ENCODE measurements at places on chromosomes 5 and 9.

GRCh38 chr5:72179028-72179815, 71.9 kb downstream of the MAP1B start:
- DNase-seq = no peak

GRCh38 chr5:74035521-74035937, 409.5 kb downstream of the ARHGEF28 start:
- no peak for DNase-seq

DNA sequence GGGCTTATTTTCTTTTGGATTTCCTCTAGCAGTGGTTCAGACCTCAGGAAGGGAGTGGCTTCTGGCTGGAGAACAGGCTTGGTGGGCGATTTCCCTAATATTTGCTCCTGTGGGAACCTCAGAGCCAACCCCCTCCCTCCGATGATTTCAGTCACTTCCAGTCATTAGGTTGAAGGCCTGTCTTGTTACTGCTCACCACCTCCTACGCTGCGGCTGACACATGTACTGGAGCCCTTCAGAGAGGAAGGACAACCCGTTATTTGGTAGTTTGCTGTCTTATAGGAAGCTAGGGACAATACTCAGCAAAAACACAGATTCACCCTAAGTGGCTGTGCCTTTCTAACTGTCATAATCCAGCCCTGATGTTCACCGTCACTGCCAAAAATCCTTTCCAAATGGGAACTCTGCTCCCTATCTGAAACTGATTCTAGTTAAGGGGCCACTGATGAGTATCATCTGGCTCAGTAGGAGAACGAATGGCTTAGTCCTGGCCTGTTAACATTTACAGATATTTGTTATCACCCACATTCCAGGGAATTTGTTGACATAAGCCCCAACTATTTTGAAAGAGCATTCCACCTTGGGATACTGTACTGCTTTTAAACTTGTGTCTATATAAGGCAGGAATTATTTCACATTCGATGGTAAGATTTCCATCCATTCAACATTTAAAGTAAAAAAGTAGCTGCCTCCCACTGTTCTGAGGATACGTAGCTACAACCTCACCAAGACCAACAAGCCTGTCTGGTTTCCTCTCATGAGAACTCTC, 29.3 kb upstream of the ANKH start:
- no peak for DNase-seq

DNA sequence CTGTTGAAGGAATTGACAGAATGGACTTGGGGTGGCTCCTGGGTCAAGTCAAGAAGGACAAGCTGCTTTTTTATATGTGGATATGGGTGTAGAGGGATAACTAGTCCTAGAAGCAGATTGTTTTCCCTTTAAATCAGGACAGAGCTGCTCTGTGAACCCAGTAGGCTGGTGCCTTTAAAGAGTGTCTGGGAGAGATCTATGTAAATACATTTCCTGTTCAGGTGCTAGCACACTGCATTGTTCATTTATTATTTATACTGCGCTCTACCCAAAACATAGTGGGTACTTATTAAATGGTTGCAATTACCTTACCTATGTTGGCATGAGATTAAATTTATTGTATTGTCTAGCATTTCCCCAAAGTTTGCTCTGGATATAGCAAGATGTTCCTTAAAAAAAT, 86.6 kb upstream of the EQTN start:
- DNase-seq = no peak

GRCh38 chr9:114737847-114738246, 55.9 kb upstream of the TEX48 start:
- DNase-seq = no peak

DNA sequence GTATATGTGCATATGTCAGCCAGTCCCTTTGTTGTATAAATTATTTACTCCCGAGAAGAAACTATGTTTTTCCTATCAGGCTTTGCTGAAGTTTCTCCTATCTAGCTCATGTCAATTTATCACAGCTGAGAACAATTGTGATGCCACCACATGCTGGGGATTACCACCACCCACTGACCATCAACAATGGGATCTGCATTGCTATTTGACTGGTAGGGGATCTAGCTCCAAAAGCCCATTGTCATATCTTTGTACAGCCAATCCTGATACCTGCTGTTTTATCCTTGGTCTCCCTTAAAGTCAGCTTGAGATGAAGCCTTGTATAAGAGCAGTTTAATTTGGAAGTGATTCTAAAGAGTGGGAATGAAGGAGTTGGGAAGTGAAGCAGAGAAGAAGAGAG, 53.9 kb upstream of the KCNN2 start:
- DNase-seq = no peak

- DNase-seq = no peak
These were observed 289.2 kb upstream of the PTGER4 start for GRCh38 chr5:40390281-40391149.

- DNase-seq = no peak
These were observed 394.0 kb downstream of the SEMA5A start for GRCh38 chr5:9151684-9152427.

GRCh38 chr5:1161833-1162229, 39.6 kb upstream of the SLC6A19 start:
- DNase-seq = no peak

DNA sequence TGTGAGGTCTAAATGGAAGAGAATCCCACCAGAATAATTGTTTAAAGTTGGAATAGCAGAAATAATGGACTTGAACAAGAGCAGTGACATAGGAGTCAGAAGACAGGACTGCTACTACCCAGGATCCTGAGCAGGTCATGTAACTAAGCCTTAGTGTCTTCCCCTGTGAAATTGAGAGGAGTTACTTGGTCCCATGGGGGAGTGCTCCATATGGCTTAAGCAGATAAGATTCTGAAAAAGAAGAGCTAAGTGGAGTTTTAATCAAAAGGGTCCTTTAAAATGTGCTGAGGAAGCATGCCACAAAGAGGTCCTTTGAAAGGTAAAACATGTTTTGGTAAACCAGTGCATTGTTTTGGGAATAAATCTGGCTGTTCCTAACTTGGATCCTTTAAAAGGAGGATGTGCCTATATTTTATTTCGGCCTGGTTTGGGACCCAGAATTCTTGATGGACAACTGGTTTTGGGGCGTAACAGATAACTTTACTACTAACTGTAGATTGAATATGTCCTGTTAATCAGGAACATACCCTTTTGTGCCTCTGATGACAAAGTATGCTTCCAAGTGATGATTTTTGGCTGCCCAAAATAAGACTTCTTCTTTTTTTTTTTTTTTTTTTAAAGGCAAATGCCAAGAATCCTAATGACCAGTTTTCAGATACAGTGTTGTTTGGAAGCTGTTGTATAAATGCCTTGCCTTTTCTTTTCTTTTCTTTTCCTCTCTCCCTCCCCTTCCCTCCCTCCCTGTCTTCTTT, 5.7 kb downstream of the RCL1 start:
- no peak for DNase-seq

- no peak for DNase-seq
These were observed 21.7 kb downstream of the RMI1 start for GRCh38 chr9:84002344-84002743.

DNA sequence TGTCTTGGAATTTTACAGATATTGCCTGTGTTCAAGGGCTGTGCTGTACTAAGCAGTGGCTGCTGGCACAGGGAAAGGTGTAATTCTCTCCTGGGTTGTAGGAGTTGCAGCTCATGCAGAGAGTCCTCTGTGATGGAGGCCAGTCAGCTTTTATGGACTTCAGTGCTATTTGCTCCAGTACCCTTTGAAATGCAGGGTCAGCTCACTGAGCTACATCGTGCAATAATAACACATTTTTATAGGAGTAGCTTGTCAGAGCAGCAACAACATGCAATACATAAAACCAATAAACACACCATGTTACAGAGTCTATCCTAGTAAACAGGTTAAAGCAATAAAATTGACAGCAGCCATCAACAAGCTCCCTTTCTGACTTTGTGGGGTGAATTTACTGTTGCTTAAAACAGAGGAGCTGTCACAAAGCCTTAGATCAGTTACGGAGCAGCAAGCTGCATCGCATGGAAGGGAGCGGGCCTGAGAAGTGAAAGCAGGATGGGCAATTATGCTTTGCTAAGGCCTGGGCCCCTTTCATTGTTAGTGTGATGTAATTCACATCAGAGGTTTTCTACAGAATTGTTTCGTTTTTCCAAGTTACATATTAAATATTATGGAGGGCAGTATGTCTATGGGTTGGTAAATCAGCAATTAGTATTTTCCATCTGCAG, 16.8 kb downstream of the CD180 start:
- DNase-seq = no peak

- DNase-seq = peak; percentile 2
These were observed 423 bp upstream of the NUP214 start for GRCh38 chr9:131125038-131125287.

- no peak for DNase-seq
These were observed 55.0 kb downstream of the TNPO1 start for GRCh38 chr5:72871366-72872024.

DNA sequence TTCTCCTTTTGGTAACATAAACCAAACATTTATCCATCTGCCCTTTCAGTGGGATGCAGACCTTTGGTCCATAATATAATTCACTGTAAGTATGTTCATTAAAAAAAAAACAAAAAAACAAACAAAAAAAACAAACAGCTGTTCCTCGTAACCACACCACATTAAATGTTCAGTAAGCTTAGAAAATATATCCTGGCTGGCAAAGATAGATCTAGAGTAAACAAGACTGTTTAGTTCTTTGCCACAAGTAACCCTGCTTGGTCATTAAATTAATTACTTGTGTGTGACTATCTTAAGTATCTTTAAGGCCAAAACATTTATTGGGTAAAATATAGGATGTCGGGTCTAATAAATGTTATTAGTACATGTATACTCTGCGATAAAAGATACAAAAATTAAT, 1717.1 kb downstream of the EFNA5 start:
- no peak for DNase-seq

- DNase-seq = no peak
These were observed 45.6 kb upstream of the RNF130 start for GRCh38 chr5:180117000-180117725.

DNA sequence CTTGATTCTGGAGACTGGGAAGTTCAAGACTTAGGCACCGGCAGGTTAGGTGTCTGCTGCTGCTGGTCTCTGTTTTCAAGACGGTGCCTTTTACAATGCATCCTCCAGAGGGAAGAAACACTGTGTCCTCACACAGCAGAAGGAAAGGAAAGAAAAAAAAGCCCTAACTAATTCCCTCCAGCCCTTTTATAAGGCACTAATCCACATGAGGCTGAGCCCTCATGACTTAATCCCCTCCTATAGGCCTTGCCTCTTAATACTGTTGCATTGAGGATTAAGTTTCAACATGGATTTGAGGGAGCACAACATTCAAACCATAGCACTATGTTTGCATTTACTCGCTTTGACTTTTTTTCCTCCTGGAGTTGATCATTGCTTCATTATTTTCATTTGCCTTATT, 585.9 kb downstream of the TLR4 start:
- no peak for DNase-seq

GRCh38 chr9:116342941-116343340, 189.3 kb downstream of the PAPPA start:
- no peak for DNase-seq

GRCh38 chr9:14153310-14153720, 160.6 kb downstream of the NFIB start:
- DNase-seq = no peak

All from activated CD4-positive, alpha-beta T cell treated with anti-CD3 and anti-CD28 coated beads, Interleukin-2, amount 50 U/mL, for 4 hours (primary cell).